ENCODE measurements at places on chromosomes 11 and 22.

DNA sequence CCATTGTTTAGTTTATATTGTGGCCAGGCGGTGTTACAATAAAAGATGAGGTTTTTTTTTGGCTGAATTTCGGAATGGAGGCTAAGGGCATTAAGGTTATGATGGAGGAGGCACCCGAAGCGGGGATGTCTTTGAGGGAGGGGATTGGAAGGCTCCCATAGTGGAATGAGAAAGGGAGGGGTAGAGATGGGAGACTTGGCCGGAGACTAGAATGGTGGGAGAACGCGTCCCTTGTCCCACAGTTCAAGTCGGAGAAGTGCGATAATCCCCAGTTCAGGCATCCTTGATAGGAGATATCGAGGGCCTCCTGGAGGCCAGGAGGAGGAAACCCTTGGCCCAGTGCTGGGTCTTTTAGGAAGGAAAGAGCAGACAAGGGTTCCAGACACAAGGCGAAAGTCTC is 21.6 kb downstream of the ZNF195 start:
- DNase-seq: no peak

DNA sequence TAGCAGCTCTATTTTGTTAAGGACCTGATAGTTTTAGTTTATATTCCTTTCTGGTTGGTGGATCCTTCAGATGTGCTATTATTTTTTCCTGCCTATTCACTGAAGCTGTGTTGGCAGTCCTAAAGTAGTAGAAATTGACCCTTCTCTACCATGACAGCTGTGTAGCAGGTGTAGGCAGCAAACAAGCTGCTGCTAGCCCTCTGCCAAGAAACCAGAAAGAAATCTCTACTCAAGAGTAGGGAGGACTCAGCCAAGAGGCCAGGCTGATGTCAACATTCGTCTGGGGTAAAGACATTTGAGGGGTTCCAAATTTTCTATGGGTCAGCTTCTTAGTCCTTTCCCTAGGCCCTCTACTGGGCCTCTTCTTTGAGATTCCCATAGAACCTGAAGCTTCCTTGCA is 51.2 kb downstream of the CSTF3 start:
- DNase-seq: no peak

DNA sequence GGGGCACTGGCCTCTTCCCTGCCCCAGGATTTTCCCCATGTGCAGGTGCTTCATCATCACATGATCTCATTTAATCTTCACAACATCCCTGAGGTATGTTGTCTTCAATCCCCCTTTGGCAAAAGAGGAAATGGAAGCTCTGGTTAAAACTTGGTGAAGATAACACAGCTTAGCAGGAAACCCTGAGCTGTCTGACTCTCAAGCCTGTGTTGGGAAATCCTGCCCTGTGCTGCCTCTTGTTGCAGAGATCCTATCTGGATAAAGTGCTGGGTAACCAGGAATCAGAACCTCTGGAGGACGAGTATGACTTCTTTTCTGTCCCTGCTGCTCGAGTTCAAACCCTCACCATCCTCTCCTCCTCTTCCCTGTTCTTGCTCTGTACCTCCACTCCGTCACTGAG is 13.1 kb upstream of the E2F8 start:
- DNase-seq: no peak

- DNase-seq: no peak
Measured at GRCh38 chr11:119688356-119688755, 40.6 kb downstream of the NECTIN1 start.

GRCh38 chr11:119382101-119382500 is 611 bp upstream of the USP2 start:
- DNase-seq: no peak

DNA sequence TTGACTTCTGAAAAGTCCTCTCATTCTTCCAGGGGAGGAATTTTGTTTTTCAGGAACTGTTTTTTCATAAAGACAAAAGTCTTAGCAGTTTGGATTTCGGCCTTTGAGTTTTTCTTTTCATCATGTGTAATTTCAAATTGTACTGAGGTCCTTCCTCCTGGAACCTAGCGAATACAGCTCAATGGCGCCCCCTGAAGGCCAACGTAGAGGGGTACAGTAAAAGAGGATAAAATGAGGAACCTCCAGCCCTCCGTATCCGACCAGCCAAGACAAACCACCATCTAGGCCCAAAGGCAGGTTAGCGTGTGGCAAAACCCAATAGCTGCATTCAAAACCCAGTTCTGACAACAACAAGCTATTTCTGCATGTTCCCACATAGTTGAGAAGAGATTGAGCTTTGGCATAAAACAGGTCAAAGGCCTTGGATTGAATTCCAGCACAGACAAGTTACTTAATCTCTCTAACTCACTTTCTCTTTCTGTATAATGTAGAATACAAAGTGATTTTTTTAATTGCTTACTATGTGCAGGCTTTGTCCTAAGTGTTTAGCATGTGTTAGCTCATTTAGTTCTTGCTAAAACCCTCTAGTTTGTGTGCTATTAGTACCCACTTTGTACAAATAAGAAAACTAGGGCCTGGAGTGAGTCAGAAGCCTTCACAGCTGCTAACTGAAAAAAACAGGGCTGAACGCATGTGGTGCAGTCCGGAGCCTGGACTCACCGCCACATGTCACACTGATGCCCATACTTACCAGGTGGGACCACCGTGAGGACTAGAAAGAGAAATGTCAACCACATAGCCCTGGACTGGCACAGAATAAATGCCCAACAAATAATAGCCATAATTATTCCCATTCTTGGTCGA is 43.2 kb upstream of the ETS1 start:
- peak; percentile 71 for DNase-seq

DNA sequence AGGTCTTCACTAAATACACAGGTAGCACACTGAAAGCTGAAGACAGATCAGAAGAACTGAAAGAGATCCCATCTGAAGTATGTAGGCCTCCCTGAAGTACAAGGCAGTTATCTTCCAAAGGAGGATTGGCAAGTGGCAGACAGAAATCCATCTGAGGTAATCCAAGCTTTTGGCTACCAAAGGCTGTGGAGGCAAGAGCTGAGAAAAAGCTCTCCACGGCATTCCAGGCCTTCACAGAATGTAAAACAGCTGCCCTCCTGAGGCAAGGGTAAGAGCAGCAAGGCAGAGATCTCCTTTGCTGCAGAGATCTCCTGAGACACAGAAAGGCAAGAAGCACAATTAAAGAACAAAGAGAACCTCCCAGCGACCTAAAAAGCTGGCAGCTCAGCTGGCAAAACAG is 19.1 kb downstream of the PIK3C2A start:
- DNase-seq: no peak

- no peak for DNase-seq
Measured at GRCh38 chr11:46465683-46466082, 74.1 kb upstream of the CHRM4 start.

DNA sequence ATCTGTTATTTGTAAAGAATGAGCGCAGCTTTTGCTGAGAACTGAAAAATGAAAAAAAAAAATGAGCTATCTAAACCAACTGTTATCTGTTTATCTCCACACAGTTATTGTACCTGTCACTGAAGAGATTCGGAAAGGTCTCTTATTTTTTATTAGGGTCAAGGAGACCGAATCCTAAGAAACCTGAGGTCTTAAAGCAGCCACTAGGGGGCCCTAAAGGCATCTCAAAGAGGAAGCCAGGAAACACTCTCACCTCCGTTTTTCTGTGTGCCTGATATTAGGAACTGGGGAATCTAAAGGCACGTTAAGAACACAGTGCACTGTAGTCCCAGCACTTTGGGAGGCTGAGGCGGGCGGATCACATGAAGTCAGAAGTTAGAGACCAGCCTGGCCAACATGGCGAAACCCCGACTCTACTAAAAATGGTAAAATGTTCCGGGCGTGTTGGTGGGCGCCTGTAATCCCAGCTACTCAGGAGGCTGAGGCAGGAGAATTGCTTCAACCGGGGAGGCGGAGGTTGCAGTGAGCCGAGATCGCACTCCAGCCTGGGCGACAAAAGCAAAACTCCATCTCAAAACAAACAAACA is 3.5 kb upstream of the LARGE1 start:
- DNase-seq: peak; percentile 50

- no peak for DNase-seq
Measured at GRCh38 chr11:122737951-122738693, 82.6 kb downstream of the UBASH3B start.

- no peak for DNase-seq
Measured at GRCh38 chr22:45262931-45263462, 21.8 kb upstream of the UPK3A start.

GRCh38 chr11:3169255-3170043 is 4.3 kb upstream of the OSBPL5 start:
- peak; percentile 63 for DNase-seq

DNA sequence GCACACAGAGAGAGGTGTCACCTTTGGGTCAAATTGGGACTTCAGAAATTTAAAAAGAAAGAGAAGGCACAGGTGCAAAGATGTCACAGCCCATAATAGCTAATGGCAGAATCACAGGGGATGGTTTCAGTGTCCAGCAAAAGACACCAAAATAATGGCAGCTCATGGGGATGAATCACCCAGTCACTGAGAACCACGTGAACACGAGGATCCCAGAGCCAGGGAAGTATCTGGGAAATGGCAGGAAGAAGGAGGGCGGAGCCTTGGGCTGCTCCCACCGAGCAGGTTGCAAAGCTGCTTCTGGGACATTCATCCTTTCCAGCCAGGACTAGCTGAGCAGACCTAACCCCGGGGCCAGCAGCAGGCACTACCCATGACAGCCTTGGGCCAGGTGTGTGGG is 45.6 kb downstream of the TRMU start:
- DNase-seq: no peak

Measured in fibroblast of gingiva (primary cell).